Frontal cortex (tissue), 4 donors: ENCODE measurements at places on chromosomes 3 and 15.

DNA sequence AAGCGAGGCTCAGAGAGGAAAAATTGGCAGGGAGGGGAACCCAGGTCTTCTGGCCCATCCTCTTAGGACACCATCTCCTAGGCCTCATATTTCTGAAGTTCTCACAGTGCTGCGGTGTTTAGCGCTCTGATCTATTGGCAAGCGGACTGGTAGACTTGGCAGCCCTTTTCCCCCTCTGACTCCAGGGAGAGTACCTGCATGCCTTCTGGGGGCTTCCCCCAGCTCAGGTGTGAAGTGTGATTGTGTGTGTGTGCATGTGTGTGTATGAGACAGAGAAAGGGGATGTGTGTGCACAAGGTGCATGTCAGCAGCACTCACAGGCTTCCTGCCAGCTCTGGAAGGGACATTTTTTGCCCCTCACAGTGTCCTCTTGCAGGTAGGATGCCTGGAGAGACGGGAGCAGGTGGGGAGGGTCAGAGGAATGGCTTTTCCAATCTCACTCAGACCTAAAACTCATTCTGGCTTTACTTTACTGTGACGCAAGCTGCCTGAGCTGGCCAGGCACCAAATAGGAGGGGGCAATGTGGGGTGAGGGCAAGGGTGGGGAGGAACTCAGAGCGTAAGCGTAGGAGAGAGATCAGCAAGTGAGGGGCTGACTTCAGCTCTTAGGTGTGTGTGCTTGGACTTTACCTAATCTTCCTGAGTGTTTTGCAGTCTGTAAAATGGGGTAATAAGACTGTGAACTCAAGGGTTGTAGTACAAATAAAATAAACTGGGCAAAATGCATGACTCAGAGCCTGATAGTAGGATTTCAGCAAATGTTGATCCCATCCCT is 4.0 kb upstream of the IL17RE start:
- DNase-seq, result no peak

- DNase-seq, result no peak
Measured at GRCh38 chr3:48429960-48430707, at the start of gene PLXNB1. PLXNB1 (minus strand) TSS chr3:48430086; CDS start chr3:48424611, 5,475 bp downstream.

DNA sequence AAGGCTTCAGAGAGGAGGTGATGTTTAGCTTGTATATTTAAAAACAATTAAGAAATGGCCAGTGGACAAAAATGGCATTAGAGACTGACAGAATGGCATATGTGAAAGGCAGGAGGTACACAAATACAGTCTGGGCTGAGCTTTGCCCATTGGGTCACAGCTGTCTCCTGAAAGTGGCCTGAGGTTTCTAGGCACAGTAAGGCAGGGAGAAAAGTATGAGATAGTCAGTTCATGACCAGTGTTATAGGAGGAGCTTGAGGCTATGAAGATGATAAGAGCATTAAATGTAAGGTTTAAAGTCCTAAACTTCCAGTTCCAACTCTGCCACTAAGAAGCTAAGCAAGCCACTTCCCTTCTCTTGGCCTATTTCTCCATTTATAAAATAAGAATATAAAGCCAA is 111.2 kb upstream of the SETMAR start:
- DNase-seq, result no peak

DNA sequence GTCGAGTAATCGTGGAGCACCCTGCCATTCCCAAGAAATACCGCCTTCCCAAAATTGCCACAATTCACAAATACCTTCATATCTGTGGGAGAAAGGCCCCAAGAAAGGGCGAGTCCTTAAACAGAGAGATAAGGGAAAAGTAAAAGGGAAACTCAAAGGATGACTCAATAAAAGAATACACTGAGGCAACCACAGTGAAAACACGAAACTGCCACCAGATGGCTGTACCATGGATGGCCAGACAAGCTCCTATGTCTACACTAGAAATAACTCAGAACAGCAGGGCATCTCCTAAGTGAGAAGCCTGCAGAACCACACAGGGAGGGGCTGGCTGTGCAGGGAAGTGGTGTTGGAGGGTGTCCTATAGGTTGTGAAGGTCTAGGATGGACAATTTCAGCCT is 25.0 kb downstream of the SRGAP3 start:
- no peak for DNase-seq

GRCh38 chr3:50008931-50009330 is 69.0 kb downstream of the RBM6 start:
- no peak for DNase-seq

GRCh38 chr15:65655457-65655856 is 33.7 kb downstream of the SLC24A1 start:
- DNase-seq, result no peak

GRCh38 chr15:64464276-64465005 is 4.1 kb downstream of the ZNF609 start:
- DNase-seq, result no peak
